Bone marrow (tissue), 2 donors: ENCODE measurements at places on chromosomes 11 and 22.

DNA sequence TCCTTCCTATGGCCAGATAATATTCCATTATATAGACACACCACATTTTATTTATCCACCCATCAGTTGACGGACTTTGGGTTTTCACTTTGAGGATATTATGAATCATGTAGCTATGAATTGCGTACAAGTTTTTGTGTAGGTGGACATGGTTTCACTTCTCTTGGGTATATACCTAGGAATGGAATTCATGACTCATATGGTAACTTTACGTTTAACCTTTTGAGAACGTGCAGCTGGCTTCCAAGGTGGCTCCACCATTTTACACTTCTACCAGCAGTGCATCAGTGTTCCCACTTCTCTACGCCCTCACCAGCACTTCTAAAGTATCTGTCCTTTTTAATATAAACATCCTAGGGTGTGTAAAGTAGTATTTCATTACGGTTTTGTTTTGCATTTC, 112.0 kb downstream of the PLEKHA7 start:
- DNase-seq = no peak

- DNase-seq = no peak
Observed at GRCh38 chr11:114031246-114031966, 28.1 kb upstream of the ZBTB16 start.

DNA sequence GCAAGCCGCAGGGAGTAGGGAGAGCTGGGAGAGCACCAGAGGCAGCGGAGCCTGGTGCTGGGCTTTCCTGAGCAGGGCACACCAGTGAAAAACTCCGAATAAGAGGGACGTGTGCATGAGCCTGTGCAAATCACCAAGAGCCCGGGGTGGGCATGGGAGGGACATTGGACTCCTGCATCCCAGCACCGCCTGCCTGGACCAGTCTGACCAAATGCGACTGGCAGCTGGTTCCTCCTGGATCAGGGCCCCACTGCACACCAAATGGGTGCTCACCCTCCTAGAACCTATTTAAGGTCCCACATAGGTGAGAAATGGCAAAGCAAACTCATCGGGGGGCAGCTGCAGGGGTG, 3.1 kb downstream of the PPM1F start:
- no peak for DNase-seq

DNA sequence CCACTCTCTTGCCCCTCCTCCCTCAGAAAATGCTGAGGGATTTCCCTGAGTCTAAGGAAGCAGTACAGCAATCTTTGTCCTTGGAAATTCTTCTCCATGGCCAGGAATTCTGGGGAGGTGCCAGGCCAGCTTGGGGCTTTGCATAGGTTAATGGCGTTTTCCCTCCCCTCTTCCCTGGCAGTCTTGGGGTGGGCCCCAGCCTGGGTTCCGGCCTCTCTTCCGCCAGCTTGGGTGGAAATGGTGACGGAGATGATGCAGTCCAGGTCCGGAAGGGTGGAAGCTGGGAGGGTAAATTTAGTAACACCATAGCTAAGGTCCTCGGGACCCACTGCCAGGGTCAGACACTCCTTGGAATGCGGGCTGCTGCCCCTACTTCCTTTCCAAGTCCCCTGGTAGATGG, 5.0 kb downstream of the PHLDB1 start:
- DNase-seq = no peak

GRCh38 chr11:86201371-86201884, 43.1 kb upstream of the EED start:
- DNase-seq = no peak

DNA sequence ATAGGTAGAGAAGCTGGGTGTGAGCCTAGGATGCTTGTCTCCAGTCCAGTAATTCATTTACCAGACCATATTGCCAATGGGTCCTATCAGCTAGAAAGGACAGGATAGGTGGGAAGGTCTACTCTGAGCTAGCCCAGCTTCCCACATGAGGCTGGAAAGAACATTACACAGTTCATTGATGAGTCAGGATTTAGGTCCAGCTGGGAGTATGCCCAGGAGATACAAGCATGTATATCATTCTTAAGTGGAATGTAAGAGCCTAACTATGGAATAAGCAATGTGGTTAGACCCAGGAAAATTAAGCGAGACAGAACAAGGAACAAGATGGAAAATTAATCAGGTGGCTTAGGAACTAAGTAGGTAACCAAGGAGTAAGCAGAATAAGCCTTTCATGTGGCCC, 59.0 kb upstream of the TBCEL start:
- no peak for DNase-seq
